Naive B cell (primary cell): ENCODE measurements at places on chromosomes 2 and 18. TPM values are rescaled to one million over a fixed set of nuclear protein-coding genes. Genes with fewer than 3 reads are reported as not detected.

DNA sequence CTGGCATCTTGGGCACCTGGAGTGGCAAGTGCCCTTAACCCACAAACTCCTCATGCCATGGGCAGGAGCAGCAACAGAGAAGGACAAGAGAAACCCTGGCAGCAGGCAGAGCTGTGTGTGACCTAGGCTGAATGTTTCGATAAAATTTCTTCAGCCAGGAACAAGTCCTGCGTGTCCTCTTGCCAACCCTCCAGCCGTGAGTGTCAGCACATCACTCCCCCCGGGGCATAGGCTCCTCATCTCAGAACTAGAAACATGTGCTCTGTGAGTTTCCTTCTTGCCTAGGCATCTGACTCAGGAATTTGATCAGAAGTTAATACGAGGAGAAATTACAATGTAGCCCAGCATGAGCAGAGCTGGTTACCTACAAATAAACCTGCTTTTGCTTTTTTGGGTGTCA lies 2.2 kb downstream of the ABCG8 start:
- DNase-seq: no peak

GRCh38 chr2:231900486-231900942 lies 25.7 kb downstream of the NPPC start:
- DNase-seq: peak; percentile 29

DNA sequence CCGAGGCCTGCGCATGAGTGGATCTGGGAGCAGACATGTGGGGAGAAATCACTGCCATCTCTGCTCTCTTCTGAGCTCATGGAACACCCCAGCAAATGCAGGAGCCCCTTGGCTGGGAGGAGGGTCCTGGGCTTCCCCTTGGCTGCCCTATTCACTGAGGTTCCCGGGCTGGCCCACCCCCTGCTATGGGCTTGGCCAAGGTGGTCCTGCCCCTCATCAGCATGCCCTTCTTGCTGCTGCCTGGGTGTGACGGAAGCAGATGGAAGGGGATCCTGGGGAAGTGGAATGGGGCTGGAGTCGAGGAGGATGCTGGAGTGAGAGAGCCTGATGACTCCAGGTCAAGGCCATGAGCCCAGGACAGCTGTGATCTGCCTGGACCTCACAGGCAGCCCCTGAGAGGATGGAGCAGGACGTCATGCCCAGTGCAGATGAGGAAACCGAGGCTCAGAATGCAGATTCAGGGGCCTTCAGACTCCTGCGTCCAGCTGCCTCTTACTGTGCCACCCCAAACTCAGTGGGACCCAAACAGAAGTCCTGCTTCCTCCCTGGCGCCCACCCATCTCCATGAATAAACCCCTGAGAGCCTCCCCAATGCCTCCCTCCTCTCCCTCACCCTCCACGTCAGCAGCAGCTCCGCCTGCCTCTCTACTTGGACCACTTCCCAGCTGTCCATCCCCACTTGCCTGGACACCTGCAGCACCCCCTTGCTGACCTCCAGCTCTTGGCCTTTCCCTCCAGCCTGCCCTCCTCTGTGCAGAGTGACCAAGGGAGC lies 4.0 kb downstream of the SNED1 start:
- no peak for DNase-seq

DNA sequence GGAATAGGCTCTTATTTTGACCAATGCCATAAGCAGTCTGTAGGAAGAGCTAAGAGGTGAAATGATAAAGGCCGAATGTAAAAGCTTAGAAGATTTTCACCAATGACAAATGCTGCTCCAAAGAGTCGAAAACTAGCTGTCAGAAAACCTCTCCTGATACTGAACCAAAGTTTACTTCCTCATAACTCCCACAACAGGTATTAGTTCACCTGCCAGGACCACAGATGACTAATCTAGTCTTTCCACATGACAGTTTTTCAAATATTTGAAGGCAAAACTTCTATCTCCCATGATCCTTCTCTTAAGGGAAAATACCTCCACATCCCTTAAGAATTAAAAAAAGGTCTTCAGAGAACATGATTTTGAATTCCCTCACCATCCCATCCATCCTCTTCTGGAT lies 473.2 kb upstream of the SPHKAP start:
- no peak for DNase-seq

DNA sequence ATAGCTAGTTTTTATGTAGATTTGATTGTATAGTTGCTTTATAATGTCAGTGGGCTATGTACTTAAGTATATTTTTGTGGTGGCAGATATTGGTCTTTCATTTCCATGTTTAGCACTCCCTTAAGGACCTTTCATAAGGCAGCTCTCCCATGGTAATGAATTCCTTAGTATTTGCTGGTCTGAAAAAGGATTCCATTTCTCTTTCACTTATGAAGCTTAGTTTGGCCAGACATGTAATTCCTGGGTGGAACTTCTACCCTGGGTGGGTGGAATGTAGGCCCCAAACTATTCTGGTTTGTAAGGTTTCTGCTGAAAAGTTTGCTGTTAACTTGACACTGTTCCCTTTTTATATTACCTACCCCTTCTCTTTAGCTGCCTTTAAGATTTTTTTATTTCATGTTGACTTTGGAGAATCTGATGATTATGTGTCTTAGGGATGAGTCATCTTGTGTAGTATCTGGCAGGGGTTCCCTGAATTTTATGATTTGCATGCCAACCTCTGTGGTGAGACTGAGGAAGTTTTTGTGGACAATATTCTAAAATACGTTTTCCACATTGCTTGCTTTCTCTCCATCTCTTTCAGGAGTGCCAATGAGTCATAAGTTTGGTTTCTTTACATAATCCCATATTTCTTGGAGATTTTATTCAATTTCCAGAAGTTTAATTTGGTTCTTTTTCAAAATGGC lies 65.4 kb upstream of the VRK2 start:
- no peak for DNase-seq

GRCh38 chr2:229350117-229350805 lies 79.2 kb upstream of the PID1 start:
- no peak for DNase-seq

DNA sequence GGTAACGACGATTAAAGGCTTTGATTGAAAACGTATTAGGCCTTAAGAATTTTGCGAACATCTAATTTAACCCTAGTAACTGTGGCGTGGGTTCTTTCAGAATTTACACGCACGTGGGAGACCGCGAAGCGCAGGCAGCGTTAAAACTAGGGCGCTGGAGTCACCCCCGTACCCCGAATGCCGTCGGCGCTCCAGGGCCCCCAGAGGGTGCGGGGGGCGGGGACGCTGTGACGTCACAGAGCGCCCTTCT lies 673 bp upstream of the SMCHD1 start:
- DNase-seq: no peak

GRCh38 chr2:23967846-23968245 lies 27.6 kb downstream of the UBXN2A start:
- DNase-seq: no peak

DNA sequence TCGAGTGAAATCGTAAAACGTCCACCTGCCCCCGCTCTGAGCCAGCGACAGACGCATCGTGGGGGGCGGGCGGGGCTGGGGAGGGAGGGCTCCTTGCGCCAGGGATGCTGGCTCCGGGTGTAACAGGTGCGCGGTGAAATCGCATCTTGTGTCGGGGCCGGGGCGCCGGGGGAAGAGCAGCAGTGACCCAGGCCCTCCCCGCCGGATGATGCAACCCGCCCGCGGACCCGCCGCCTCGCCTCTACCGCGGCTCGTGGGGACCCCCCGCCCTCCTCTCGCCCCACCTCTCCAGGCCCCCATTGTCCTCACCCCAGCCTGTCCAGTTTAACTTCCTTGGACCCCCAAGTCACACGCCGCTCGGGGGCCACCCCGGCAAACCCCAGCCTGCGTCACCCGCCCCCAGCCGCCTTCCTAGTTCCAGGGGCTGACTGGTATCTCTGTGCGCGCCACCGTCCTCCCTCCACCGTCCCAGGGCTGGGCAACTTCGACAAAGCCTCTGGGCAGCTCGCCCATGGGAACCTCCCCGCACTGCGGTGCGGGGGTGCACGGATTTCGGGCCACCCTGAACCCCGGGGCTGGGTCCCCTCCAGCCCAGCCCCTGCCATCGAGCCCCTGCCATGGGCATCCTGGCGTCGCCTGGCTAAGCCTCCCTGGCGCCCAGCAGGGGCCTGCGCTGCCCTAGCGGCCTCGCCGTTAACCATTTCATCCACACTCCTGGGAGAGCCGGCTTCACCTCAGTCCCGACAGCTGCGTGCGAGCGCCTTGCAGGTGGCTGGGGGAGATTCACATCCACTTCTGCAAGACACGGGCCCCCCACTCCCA lies 799 bp upstream of the KIF1A start:
- no peak for DNase-seq

DNA sequence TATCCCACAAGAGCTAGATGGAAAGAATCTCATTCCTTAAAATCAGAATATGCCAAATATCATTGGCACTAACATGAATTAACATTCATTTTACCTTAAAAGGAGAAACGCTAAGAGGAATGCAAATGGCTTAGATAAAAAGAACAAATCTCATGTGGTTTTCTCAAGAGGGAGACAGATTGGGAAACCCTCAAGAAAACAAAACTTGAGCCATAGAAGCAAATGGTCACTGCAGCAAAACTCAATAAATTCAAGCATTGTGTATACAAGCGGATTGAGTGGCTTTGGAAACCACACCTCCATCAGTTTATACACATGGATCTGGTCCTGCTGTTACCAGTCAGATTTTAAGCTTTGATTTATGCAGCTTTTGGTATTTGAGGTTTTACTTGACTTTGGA lies 1331.8 kb upstream of the ZEB2 start:
- DNase-seq: no peak

GRCh38 chr2:132475615-132476014 lies 59.0 kb downstream of the GPR39 start:
- DNase-seq: no peak

GRCh38 chr2:40535972-40536371 lies 84.1 kb upstream of the SLC8A1 start:
- DNase-seq: no peak

- DNase-seq: no peak
Measured at GRCh38 chr2:233414273-233414654, 60.0 kb downstream of the DGKD start.

DNA sequence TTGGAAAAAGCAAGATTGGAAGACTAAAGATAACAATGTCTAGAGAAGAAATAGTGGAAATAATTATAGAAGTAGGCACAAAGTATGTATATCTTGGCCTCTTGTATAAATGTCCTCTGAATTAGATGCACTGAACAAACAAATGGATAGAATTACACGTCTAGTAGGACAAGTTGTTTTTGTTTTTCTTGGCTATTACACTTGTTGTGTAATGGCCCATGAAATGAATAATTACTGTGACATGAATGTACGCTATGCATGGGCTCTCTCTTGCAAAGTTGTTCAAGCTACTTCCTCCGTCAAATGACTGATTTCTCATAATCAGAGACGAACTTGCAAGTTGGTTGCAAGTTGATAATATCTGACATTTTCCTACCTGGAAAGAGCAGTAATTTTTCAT lies 126.2 kb downstream of the PDE1A start:
- no peak for DNase-seq

GRCh38 chr2:110673201-110673600 lies 4.7 kb downstream of the BUB1 start:
- DNase-seq: no peak

DNA sequence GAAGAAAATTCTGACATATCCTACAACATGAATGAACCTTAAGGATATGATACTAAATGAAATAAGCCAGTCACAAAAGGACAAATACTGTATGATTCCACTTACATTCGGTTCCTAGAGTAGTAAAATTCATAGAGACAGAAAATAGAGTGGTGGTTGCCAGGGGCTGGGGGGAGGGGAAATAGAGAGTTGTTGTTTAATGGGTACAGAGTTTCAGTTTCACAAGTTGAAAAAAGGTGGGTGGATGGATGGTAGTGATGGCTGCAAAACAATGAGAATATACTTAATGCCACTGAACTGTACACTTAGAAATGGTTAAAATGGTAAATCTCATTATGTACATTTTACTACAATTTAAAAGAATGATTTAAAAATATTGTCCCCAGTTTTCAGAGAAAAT lies 53.3 kb upstream of the NFU1 start:
- no peak for DNase-seq

DNA sequence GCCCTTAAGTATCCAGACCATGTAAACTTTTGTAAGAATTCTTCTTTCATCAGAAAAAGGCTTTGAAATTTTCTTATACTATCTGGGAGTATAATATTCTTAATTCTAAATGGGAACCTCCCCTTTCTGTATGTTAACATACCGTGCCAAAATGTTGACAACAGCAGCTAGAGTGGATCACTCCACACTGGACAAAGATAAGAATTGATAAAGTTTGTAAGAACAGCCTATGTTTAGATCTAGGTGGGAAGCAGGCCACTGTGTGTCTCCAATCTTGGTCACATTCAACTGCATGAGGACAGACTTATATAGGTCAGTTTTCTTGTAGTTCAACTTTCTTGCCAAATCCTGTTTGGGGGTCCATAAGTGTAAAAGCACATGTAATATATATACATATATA lies 235.7 kb downstream of the RPIA start:
- DNase-seq: no peak

DNA sequence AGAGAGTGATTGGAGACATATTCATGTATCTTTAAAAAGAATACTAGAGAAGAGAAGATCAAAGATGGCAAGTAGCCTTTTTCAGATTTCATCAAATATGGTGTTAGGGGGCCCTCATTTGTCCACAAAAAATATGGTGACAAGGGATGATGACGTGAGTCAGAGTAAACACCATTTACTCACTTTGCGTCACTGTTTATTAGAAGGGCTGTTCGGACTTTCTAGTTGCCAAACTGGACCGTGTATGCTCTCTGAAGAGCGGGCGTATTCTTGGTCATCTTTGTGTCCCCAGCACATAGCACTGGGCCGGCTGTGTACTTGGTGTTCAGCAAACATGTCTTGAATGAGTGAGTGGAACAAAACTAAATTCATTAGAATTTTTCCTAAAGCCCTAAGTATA lies 37.5 kb downstream of the TTC39C start:
- no peak for DNase-seq

DNA sequence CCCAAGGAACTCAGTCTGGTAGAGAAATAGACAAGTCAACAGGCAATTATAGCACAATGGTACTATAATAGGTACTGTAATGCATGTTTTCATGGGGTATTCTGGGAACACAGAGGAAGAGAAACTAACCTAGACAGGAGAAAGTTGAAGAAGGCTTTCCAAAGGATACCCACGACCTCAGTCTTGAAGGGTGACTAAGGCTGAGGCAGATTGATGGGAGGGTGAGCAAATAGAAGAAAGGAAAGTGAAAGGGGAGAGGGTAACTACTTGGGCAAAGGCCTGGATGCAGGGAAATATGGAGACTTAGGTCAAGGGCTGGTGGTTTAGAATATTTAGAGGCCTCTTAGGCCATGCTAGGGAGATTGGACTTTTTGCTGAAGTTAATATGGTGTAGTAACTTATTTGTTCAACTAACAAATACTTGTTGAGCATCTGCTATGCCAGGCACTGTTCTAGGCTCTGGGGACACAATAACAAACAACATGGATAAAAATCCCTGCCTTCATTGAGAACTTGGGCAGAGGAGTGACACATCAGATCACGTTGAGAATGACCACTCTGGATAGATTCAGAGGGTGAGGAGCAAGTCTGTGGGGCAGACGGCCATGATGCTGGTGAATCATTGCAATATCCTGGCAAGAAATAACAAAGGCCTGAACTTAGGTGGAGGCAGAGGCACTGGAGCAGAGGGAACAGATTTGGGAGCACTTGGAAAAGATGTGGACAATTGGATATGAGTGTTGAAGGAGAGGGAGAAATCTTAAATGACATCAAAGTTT lies 56.4 kb downstream of the PLB1 start:
- no peak for DNase-seq

- DNase-seq: no peak
Measured at GRCh38 chr2:229443141-229443540, 172.1 kb upstream of the PID1 start.

The THADA gene
- polyA plus RNA-seq: 16.4 TPM

The PRLH gene
- polyA plus RNA-seq: not detected

The LIMS2 gene
- 11.2 TPM for polyA plus RNA-seq

The PARD3B gene
- not detected for polyA plus RNA-seq

The MC2R gene
- polyA plus RNA-seq: not detected

The CTLA4 gene
- polyA plus RNA-seq: not detected

The IAH1 gene
- 71.7 TPM for polyA plus RNA-seq
